Thyroid gland (tissue), 4 donors: ENCODE measurements at places on chromosomes 7 and 10. TPM values are rescaled to one million over a fixed set of nuclear protein-coding genes. Genes with fewer than 3 reads are reported as not detected.

GARIN1A gene
- total RNA-seq = 1.6 TPM

LOXL4 gene
- 15.2 TPM for total RNA-seq

OR13A1 gene
- not detected for total RNA-seq

DNAJC12 gene
- 1.9 TPM for total RNA-seq

HOXA5 gene
- total RNA-seq = 2.0 TPM

PRSS37 gene
- not detected for total RNA-seq

GRCh38 chr7:111232249-111233084 is 141.5 kb downstream of the LRRN3 start:
- no peak for DNase-seq

DNA sequence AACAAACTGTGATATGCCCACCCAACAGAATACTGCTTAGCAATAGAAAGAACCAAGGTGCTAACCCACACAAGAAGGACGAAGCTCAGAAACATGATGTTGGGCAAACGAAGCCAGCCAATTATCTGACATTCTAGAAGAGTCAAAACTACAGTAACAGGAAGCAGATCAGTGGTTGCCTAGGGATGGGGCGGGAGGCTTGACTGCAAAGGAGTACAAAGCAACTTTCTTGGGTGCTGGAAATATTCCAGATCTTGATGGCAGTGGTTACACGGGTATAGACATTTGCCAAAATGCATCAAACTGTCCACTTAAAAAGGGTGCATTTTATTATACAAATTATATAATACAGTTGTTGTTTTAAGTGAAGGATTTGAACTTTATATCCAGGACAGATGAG is 41.1 kb upstream of the RET start:
- DNase-seq = no peak

DNA sequence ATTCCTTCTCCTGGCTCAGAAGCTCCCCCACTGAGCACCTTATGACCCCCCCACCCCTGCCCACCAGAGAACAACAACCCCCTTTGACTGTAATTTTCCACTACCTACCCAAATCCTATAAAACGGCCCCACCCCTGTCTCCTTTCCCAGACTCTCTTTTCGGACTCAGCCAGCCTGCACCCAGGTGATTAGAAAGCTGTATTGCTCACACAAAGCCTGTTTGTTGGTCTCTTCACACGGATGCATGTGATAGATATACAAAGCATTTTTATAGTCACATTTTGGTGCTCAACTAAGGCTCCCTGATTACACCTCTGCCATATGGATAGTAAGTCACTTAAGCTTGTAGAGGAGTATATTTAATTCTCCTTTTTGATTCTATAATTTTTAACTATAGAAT is 985.8 kb downstream of the REEP3 start:
- no peak for DNase-seq

DNA sequence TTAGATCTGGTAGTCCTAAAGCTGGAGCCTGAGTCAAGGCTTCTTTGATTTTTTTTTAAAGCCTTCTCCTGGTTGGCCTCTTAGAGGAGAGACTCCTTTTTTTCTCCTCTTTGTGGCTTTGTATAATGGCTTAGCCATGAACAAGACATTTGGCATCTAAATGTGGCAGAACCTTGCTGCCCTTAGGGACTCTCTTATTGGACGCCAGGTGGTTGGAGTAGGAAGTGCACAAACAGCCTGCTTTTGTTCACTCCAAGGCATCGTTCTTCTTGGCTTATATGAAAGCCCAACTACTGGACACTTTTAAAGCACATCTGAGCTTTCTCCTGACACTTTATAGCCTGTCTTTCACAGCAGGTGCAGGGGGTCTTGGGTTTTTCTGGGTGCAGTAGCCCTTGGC is 25.0 kb downstream of the ZPBP start:
- DNase-seq = peak; percentile 42

- DNase-seq = no peak
These were observed 61.7 kb downstream of the PTF1A start for GRCh38 chr10:23253780-23254179.
